NCI-H2227 treated with DMSO at 0.1 percent for 48 hours (cell line): ENCODE measurements at places on chromosomes 7 and 10.

GRCh38 chr7:50314836-50315592, 10.5 kb downstream of the IKZF1 start:
- DNase-seq: no peak

DNA sequence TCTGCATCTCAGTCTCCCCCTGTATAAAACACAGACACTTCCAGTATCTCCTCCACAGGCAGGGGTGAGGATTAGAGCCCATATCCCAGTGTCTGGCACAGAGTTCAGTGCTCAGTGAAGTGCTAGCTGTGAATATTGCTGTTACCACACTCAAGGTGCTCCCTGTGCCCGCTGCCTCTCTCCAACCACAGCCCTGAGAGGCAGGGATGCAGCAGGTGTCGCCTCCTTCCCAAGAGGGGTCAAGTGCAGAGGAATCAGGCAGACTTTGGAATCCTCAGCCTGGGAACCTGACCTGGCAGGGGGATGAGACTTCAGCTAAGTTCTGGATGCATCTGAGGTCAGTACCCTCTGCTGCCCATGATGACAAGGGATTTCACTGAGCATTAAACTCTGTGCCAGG, 163.1 kb downstream of the GFRA1 start:
- no peak for DNase-seq

DNA sequence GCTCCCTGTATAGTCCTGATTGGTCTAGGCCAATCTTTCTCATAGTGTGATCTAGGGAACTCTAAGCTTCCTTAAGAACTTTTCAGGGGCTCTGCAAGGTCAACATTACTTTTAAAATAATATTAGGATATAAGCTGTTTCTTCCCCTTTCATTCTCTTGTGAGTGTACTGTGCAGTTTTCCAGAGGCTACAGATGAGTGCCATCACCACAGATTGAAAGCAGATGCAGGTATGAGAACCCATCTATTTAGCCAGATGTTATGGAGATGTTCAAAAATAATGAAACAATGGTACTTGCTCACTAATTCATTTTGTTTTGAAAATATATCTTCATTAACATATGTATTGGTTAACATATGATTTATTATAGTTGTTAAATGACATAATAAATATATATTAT, 169.2 kb upstream of the SEMA3A start:
- DNase-seq: no peak

DNA sequence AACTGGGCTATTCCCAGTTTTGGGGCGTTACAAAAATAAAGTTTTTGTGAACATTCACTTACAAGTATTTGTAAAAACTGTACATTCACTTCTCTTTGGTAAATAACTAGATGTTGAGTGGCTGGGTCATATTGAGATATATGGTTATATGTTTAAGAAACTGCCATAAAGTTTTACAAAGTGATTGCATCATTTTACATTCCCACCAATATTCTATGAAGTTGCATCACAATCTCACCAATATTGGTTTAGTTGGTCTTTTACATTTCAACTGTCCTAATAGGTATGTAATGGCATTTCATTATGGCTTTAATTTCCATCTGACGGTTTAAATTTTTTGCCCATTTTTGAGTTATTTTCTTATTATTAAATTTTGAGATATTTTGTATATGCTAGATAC, 251.7 kb upstream of the GNAI1 start:
- no peak for DNase-seq

DNA sequence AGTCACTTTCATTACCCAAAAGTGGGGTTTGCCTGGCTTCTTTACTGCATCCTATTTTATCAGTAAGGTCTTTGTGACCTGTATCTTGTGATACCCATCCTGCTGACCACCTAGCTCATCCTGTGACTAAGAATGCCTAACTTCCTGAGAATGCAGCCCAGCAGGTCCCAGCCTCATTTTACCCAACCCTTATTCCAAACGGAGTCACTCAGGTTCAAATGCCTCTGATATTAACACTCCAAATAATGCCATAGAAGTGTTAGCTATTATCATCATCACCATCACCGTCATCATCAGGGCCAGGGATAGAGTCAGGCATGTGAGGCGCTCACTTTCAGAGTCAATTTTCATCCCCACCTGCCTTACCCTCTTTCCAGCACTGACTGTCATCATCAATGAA, 85.5 kb downstream of the SLC16A9 start:
- no peak for DNase-seq

- no peak for DNase-seq
These were observed 135.3 kb upstream of the COBL start for GRCh38 chr7:51451751-51452476.

DNA sequence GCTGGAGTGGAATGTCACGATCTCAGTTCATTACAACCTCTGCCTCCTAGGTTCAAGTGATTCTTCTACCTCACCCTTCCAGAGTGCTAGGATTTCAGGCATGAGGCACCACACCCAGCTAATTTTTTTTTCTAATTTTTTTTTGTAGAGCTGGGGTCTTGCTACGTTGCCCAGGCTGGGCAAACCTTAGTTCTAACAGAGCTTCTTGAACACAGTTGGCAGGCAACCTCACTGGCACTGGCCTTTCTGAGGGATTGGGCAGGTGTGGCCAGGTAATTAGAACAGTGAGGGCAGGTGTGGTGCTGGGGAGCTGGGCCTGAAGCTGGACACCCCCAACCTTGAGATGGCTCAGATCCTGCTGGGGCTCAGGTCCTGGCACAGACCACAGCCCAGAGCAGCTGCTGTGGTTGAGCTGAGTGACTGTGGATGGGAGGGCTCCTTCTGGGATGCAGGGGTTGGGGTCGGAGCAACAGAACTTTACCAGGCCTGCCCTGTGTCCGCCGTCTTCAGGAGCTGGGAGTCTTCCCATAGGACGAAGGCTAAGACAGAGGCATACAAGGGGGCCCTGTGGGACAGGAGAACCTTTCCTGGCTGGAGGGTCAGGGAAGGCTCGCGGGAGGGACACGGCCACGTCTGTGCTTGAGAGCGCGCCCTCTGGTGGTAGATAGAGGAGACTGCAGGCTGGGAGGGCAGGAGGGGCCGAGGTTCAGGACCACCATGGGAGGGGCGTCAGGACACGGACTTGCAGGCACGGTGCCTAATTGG, 48.2 kb downstream of the COL26A1 start:
- no peak for DNase-seq

- no peak for DNase-seq
These were observed 43.4 kb upstream of the PTN start for GRCh38 chr7:137386966-137387365.

- DNase-seq: no peak
These were observed 52.3 kb upstream of the OPN4 start for GRCh38 chr10:86601956-86602602.

GRCh38 chr7:28195910-28196620, 15.5 kb upstream of the JAZF1 start:
- no peak for DNase-seq

DNA sequence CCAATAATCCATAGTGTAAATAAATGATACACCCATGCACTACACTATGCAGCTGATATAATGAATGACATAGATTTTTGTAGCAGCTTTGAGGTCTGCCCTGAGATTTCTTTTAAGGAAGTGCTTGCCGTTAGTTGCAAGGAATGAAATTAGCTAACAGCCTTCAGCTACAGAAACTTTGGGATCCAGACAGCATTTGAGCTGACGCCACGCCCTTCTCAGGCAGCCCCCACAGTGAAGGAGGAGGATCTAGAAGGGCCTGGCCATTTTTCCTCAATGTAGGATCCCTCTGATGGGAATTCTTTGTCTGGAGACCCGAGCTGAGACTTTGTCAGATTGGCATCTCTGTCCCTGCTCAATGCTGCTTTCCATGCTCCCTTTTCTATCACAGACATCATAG, 6.1 kb upstream of the PDK4 start:
- DNase-seq: no peak

GRCh38 chr10:118865998-118866693, 111.4 kb upstream of the CACUL1 start:
- DNase-seq: no peak

DNA sequence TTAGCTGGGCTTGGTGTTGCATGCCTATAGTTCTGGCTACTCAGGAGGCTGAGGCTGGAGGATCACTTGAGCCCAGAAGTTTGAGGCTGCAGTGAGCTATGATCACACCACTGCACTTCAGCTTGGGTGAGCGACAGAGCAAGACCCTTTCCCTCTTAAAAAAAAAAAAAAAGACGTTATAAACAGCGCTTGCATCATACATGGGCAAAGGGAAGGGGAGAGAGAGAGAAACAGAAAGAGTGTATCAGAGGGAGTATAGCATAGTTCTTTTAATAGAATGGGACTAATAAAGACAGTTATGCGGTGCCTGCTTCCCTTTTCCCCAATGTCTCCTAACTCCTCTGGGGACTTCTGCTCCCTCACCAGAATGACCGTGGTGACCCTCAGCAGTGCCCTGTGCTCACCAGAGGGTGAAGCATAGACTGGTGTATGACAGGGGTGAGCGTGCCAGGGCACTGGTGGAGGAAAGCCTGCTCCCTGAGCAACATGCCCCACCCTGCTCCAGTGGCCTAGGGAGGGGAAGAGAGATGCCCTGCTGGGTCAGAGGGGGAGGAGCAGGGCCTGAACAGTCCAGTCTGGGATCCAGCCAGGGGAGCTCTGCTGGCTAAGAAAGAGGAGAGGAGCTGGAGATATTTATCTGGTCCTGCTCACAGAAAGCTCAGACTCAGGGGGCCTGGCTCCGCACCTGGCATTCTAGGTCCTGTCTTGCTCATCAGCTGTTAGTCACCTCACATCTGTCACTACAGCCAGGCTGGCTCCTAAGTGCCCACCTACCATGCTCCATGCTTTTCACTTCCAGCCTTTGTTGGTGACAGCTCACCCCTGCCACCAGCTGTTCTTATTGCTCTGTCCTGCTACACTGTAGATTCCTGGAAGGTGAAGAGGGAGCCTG, 2.2 kb downstream of the PDZD7 start:
- DNase-seq: no peak

- DNase-seq: no peak
These were observed 16.4 kb upstream of the DNAH11 start for GRCh38 chr7:21526448-21526847.

DNA sequence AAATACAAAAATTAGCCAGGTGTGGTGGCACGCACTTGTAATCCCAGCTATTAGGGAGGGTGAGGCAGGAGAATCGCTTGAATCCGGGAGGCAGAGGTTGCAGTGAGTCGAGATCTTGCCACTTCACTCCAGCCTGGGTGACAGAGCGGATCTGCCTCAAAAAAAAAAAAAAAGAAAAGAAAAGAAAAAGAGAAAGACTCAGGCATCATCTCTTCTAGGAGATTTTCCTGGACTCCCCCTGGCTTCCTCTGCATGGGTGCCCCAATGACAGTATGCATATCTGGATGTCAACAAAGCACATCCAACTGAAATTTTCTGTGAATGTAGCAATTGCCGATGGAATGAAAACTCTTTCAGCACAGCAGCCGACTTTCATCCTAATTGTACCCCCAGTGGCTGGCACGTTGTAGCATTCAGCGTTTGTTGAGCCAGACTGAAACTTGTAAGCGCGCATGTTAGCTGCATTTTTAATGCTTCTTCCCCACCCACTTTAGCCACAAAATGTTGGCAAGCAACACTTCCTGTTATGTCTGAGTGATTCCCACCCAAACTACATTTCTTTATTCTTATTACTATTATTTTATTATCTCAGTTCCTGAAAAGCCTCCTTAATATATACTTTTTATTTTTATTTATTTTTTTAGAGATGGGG, 70.2 kb downstream of the PRTFDC1 start:
- DNase-seq: no peak

DNA sequence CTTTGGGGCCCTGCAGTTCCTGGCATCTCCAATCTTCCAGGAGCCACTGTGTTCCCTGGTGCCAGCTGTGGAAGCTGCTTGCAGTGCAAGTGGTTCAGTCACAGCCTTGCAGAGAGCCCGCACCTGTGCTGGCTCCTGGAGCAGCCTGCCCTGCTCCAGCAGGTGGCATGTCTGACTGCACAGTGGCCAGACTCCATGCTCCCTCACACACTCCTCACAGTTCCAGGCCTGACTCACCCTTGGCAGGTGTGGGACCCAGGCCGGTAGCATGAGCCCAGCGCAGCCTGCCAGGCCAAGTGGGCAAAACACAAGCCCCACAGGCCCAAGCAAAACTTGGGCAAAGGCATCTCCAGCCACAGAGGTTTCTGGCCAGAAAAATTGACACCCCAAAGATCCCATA, 33.6 kb upstream of the RELN start:
- DNase-seq: no peak

DNA sequence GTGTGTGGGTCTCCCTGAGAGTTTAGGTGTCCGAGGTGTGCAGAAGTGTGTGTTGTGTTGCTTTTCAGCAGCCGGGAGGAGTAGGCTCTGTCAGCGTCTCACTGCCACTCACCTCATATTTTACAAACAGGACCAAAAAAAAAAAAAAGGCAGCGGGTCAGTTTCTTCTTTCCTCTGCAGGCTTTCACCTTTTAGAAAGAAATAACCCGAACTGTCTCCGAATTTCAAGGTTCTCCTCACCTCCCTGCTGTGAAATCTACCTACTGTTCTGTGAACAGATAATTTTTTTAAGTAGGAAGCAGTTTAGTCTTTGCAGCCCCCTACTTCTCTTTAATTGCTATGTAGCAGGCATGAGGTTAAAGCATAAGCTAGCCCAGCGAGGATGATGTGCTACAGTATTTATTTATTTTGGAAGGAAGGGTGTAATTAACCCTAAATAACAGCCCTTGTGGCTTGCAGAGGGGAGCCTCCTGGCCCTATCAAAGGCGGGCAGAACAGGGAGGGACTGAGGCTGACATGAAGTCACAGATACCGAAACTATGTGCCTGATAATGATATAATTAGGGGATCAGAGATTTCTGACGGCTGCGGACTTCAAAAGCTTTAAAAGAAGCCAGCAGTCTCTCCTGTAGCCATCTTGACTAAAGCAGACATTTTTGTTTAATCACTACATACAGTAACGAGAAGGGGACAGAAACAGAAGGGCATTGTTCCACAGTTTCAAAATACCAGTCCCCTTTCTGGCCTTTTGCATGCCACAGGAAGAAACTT, 1.6 kb downstream of the BAMBI start:
- peak; percentile 82 for DNase-seq

DNA sequence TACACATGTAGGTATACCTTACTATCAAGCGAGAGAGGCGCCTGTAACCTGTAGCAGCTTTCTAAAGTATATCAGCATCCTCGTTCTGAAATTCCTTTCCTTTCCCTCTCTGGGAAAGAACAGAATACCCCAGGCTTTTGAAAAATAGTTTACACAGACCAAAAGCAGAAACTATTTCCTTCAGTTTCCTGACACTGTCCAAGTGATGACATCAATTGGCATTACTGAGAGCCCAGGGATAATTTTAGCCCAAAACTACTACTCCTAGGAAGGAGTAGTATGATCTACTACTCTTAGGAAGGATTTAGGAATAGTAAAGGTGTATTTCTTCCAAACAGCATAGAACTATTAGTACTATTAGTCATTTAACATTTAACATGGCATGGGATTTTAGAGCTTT, 6.0 kb downstream of the GNG11 start:
- DNase-seq: no peak

DNA sequence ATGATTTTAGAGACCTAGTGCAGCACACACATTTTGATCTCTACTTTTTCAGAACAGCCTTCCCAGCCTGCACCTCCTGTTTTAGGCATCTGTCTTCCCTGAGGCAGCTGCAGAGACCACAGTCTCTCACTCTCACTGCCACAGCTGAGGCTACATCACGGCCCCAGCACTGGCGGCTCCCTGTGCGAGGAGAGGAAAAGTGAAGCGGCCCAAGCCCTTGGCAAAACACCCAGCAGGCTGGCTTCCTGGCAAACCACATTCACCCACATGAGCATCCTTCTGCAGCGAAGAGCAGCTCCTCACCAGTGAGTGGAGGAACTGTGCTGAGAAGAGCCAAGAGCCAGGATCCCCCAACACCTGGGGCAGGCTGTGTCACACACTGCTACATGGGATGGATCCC, 14.0 kb downstream of the HUS1 start:
- no peak for DNase-seq

- DNase-seq: no peak
These were observed 287.6 kb downstream of the SORCS3 start for GRCh38 chr10:104928734-104929133.
